CD14-positive monocyte (primary cell): ENCODE measurements at places on chromosomes 4 and X.

DNA sequence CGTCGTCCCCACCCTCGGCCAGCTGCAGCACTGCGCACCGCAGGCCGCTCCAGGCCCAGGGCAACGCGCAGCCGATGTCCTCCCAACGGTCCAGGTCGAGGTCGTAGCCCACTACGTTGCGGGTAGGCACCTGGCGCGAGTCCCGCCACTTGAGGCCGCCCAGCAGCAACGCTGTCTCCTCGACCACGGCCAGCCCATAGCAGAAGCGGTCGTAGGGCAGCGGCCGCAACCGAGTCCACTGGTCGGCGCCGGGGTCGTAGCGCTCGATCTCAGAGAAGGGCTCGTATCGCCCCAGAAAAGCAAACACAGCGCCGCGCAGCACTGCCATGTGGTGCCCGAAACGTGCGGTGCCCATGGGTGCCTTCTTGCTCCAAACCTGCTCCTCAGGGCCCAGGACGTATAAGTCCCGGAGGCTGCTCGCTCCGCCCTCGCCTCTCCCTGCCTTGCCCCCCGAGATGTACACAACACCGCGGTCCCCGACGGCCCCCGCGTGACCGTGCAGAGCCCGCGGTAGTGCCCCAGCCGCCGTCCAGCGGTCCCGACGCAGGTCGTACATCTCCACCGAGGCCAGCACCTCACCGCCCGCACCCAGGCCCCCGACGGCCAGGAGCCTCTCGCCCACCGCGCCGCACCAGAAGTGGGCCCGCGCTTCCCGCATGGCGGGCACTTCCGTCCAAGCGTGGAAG, 2.1 kb downstream of the KLHL34 start:
- DNase-seq, result no peak

GRCh38 chrX:13194291-13195103, 125.4 kb downstream of the ATXN3L start:
- DNase-seq, result no peak

DNA sequence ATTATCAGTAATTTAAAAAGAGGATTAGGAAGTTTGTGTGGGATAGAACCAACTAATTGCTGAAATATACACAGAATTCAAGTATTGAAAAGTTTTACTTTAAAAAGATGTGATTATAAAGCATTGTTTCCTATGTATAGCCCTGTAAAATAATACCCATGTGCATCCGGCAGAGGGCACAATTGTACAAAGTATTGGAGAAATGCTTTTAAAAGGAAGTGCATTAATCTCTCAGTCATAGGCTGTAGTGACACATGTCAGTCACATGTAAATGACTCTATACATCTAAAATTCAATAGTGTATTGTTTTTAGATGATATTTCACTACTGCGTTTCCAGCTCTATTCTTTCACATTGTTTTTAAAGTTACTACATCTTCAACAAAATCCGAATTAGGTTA, 9.7 kb upstream of the GEMIN8 start:
- peak; percentile 64 for DNase-seq

- DNase-seq, result no peak
Observed at GRCh38 chrX:136765821-136766356, 14.8 kb downstream of the ARHGEF6 start.

GRCh38 chr4:78560296-78560963, 8.9 kb downstream of the ANXA3 start:
- no peak for DNase-seq

- DNase-seq, result no peak
Observed at GRCh38 chrX:128457674-128458073, 405.5 kb upstream of the ACTRT1 start.

DNA sequence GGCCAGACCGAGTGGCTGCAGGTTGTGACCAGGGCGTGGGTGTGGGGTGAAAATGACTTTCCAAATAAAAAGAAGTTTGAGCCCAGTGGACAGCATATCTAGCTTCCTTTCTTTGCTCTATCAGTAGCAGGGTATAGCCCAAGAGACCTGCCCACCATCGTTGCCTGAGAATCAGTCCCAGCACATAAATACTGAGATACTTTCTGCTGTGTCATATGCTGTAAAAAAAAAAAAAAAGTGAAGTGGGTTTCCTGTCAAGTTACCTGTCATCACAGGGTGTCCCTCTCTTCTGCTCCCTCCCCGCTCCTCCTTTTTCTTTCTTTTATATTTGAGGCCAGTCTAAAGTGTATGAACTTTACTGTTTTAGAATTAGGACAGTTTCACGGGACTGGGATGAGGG, 330.3 kb upstream of the BOD1L1 start:
- peak; percentile 8 for DNase-seq

GRCh38 chr4:101787701-101788316, 2.7 kb upstream of the BANK1 start:
- no peak for DNase-seq

DNA sequence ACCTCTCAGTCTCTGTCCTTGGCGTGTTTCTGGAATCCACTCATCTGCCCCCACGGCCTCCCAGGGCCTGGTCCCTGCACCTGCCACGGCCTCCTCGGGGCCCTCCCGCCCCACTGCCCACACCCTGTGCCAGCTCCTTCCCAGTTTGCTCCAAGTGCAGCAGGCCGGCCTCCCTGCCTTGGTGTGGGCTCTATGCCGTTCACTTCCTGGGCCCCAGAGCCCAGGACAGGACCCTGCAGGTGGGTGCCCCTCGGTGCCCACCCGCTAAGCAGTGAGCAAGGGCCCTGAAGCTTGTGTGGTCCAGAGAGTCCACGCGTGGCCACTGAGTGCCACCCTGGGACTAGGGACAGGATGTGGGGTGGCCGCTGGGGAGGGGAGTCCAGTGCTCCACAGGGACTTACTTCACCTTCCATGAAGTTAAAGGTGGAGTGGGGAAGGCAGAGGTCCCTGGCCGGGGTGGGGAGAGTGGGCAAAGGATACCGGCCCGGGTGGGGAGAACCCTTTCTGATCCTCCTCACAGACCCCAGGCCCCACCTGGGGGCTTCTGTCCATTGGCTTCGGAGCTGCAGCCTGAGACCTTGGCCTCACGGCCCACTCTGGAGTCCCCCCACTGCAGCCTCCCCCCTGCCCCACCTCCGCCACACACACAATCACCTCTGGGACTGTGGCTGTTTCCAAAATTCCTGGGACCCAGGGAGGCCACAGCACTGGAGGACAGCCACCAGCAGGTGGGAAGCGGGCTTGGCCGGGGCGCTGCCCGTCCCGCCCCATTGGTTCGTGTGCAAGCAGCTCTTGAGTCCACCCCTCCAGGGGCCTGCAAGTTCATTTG, 60.0 kb upstream of the NKX1-1 start:
- no peak for DNase-seq

GRCh38 chr4:124941267-124941666, 228.7 kb upstream of the ANKRD50 start:
- no peak for DNase-seq

DNA sequence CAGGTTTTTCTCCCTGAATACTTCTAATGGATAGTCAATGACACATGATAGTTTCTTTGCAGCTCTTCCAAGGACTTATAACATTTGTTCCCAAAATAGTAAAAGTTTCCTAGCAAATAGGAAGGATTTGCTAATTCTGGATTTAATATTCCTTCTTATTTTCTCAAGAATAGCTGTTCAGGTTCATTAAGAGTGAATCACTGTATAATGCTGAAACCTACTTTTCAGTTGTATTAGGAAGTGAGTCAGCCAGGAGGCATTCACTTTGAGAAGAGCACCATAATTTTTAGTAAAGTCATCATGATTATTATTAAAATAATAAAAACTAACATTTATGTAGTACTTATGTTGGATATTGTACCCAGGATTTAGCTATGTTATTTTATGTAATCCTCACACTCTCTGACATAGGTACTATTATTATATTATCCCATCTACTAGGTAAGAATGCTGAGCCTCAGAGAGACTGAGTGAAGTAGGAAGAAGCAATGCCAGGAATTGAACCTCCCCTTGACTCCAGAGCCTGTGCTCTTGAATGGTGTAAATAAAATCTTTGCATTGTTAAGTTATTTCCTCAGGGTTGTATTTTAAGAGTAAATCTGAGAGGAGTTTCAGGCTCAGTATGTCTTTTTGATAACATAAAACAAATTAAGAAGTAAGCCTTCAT, 114.8 kb downstream of the REELD1 start:
- no peak for DNase-seq

DNA sequence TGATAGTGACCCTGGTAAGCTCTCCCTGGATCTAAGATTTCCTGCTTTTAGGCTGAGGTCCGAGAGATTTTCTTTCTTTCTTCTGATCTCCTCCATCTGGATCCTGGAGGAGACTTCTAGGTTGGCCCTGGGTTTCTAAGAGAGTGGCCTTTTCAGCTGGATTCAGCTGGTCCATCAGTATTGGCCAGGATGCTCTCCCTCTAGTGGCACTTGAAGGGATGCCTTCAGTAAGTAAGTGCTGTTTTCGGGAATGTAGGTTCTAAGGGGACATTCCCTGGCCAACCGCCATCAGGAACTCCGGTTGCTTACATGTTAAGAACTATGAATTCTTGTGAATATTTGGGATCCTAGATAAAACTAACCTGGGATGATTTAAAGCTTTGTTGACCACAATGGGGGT, 56.9 kb downstream of the SERTM2 start:
- DNase-seq, result no peak

DNA sequence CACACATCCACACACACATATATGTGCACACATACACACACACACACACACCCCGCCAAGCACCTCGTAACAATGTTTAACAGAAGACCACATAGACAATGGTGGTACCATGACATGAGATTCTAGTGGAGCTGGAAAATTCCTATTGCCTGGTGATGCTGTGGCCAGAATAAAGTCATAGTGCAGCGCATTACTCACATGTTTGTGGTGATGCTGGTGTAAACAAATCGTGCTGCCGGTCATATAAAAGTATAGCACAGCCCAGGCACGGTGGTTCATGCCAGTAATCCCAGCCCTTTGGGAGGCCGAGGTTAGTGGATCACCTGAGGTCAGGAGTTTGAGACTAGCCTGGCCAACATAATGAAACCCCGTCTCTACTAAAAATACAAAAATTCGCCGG, 275.2 kb downstream of the TRIML1 start:
- no peak for DNase-seq
